ENCODE measurements at places on chromosomes 7 and 10.

DNA sequence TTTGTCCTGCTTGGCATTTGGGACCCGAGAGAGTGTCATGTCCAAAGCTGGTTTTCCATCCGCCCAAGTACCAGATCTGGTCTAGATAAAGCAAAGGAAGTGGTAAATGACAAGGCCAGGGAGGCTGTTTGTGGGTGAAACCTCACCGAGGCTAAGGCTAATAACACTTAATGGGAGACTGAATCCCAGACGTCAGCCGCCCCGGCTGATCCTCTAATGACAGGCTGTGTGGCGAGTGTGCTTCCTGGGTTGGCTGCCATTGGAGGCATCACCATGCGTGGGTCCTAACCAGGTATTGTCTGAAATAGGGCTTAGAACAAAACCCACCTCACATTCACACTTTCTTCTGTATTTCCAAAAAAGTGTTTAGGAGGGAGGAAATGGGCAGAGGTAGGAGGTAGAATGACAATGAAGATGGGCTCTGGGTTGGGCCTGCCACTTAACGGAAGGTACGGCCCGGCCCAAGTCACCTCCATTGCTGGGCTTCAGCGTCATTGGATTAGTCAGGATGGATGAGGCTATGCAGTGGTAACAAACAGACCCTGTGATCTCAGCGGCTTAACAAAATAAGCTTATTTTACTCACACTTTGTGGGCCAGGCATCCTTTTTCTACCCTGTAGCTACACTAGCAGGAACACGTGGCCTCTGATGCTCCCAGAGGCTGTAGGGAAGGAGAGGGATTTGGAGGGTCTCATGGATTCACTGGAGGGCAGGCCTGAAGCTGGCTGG, 59.7 kb downstream of the PROSER2 start:
- no peak for DNase-seq

- DNase-seq: no peak
Measured at GRCh38 chr7:19871102-19871501, 97.7 kb upstream of the TMEM196 start.

DNA sequence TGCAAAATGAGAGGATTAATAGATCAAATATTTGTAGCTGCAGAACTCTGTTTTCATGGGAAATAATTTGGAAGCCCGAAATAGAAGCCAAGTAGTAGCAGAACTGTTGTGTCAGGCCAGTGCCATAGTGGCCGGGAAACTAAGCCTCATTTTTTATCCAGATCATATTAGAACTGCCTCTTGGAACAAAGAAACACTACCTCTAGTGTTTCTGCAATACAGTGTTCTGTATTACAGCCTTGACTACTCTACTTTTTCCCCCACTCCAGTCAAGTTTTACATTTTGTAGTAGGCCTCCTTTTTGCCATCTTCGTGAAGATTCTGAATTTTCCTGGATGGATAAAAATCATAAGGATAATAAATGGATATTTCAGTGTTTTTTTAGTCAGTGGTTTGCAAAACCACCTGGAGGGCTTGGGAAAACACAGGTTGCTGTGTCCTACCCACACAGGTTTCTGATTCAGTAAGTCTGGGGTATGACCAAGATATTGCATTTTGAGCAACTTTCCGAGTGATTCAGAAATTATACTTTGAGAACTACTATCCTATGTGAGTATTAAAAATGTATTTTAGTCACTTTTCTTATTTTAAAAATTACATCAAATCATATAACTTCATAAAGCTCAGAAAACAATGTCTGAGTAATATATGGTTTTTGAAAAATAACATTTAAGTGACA, 326.2 kb upstream of the KAT6B start:
- no peak for DNase-seq

DNA sequence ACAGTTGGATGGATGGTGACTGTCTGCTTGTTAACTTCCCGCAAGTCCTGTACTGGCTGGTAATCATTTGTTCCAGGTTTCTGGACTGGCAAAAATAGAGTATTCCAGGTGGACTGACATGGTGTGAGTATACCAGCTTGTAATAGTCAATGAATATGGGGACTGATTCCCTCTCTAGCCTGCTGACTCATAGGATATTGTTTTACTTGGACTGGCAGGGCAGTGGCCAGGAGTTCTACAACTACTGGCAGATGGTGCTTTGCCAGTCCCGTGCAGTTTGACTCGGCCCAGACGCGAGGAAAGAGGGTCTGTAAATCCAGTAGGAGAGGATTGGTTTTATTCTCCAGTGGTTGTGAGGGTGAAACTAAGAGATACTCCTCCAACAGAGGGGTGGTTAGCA, 78.0 kb downstream of the PRR15 start:
- DNase-seq: no peak

GRCh38 chr7:157610671-157611295, 274.0 kb downstream of the DNAJB6 start:
- DNase-seq: no peak

DNA sequence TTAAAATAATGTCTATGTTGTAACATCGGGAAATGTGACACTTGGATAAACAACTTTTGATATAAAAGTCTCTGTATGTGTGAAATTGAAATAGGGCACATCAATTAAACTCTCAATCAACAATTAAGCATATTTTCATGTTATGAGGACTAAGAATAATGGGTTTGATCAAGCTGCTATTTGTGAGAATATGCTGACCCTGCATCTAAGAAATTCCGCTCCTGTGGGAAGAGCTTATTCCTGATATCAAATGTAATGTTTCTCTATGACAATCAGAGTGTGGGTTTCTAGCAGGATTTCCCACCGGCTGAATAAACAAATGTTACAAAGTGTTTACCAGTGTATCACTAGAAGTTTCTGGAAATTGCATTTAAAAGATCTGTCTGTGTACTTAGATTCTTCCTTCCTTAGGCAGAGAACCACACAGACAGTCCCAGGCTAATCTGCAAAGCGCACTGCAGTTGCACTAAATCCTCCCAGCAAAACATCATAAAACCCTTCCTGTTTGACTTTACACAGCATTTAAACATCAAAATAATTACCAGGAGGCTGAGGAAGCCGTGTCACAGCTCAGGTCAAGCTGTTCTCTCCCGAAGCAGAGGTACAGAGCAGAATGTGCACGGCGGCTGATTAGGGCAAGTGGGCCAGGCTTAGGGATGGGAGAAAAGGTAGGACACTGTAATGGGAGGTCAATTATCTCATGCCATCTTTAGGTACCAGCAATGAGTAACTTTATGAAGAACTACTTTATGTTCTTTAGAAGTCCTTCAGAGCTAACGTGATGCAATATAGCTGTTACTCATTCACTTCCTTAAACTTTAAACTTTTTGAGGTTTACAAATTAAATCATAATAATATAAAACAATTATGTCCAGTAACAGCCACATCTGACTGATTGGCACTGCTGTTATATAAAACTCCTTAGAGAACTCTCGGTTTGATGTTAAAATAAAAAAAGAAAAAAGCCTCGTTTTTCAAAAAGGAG, 109.1 kb upstream of the CTTNBP2 start:
- DNase-seq: no peak
